ENCODE measurements at places on chromosomes 2 and 18. TPM values are rescaled to one million over a fixed set of nuclear protein-coding genes. Genes with fewer than 3 reads are reported as not detected.

- DNase-seq, result peak; percentile 38
Measured at GRCh38 chr2:232854082-232854481, 16.0 kb upstream of the SNORC start.

DNA sequence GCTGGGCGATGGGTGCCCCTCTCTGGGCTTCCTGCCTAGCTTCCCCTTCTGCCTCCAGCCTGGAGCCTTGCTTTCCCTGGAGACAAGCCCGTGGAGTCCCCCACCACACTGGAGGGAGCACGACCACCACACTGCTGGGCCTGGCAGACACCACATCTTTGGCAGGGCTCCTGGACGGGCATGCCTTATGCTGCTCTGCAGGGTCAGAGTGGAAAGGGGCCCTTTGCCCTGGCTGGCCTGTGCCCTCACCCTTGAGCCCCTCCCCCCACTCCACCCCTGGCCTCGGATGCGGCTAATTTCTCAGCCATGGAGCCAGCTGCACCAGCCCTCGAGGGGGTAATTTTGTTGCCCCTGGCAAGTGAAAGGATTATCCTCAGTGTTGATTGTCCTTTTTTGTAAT is 194.5 kb downstream of the LOXHD1 start:
- no peak for DNase-seq

DNA sequence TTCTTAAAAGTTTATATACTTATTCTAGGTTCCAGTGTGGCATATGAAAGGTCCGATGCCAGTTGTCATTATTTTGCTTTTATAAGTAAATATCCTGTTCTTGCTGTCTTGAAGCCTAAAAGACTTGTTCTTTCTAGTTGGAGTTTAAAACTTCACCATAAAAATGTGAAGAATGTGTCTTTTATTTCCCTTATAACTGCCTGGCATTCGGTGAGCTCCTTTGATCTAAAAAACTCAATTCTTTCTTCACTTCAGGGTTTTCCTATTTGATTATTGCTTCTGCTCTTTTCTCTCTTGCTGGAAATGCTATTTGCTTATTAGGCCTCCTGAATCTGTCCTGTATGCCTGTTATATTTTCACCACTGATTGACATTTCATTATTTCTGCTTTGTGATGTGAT is 51.6 kb downstream of the TSPYL6 start:
- DNase-seq, result no peak

GRCh38 chr2:6557737-6558136 is 308.0 kb downstream of the CMPK2 start:
- DNase-seq, result peak; percentile 66

- peak; percentile 70 for DNase-seq
Measured at GRCh38 chr2:101145406-101145805, 5.8 kb downstream of the TBC1D8 start.

The RESP18 gene
- total RNA-seq, result not detected
